ENCODE measurements at places on chromosomes 13 and 19.
A peak's percentile ranks its signal among the peaks of the same experiment; 100 is the strongest.

- DNase-seq, result no peak
Observed at GRCh38 chr13:83547043-83547442, 335.2 kb downstream of the SLITRK1 start.

DNA sequence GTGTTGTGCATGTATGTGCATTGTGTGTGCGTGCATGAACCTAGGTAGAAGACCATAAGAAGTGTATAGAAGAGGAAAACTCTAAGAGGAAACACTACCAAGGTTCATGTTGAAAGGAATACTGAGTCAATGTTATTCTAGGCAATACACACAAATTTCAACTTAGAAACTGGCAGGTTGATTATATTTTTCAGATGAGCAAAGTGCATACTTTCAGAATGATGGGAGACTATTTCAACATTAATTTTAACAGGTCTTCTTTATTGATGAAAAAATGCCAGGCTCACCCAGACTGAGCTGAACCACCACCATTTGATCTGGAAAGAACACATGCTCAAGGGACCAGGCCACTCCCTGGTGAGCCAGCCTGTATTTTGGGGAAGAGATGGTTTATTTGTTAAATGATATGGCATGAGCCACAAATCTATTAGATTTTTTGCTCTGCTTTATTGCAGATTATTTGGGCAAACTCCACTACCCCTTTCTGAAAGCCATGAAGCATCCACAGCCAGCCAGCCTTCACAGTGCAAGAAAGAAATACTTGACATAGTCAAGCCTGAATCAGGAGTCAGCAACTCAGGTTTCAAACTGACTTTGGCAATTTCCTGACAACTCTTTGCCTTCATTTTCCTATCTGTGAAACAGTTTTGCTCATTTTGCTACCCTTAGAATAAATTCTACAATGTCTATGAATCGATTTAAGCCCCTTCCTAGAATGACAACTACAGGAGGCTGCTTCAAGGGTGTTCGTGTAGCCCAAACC lies 368.9 kb downstream of the COG6 start:
- DNase-seq, result no peak

DNA sequence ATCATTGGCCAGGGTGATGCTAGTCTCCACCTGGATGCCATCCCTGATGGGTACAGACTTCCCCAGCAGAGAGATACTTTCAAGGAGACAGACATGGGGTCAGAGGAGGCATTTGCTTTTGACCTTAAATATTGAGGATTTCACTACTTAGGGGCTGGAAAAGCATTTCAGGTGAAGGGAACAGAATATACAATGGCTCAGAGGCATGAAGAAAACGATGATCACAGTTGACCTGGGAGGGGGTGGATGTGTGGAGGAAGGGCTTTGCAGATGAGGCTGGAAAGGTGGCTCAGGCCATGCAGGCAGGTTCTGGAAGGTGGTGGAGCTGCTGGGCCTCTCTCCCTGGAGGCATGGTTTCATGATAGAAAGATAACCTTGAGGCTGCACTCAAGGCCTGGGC lies 3.9 kb downstream of the MATK start:
- DNase-seq, result no peak

DNA sequence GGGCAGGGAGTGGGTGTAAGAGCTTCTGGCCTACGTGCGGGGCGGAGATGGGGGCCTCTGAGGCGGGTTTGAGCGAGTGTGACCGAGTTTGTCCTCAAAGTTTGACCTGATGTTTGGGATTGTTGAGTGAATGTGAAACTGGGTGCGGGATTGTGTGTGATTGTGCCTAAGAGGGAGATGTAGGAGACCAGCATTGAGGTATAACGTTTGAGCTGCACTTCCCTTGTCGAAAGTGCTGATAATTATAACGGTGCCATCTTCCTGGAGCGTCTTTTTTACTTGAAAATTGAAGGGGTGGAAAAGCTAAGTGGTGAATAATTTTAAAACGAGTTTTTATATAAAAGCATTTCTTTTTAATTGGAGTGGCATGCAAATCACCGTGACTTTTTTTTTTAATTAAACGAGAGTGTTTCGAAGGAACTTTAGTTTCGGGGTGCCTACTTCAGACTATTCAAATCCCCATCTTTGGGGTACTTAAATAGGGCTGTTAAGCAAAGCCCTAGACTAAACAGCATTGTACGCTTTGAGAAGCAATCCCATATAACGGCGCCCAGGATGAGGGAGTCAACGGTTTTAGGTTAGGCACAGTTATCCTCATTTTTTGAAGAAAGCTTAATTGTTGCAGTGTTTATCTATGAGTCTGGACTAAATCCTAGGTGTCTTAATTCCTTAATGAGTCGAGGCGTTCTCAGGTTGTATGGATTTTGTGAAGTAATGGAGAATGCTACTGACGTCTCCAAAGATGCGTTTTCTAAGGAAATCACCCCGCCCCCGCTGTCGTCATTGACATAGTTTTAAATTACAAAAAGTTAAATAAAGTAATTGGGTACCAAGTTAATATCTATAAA lies 594 bp downstream of the ZNF146 start:
- DNase-seq, result no peak

DNA sequence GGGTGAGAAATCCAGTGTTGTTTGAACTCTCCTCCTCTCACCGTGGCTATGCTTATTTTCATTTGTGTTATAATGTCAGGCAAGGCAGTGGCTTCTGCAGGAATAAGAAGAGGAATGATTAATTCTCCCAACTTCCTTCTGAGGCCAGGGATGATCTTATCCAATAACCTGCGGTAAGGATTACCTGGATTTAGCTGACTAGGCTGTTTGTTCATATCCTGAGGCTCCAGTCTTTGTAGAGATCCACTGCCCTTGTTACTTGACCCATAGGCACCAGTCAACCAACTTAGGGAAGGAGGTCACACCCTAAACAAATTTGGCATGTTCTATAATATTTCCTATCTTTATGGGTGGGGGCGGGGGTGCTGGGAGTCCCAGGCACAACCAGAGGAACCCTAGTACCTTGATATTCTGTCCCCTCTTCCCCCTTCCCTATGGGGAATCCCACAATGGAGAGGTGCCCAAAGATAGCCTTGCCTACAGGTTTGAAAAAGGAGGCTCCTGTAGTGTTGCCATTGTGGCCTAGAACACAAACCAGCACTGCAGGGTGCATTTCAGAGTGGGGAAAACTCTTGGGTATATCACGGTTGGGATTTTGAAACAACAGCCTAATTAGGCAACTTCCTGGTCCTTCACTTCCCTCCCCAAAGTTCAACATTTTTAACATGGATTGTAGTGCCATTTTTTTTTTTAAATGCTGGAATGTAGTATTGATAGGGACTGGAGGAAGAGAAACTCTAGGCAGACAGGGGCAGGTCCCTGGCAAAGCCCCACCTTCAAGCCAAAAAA lies 977.5 kb upstream of the SPRY2 start:
- DNase-seq, result no peak

DNA sequence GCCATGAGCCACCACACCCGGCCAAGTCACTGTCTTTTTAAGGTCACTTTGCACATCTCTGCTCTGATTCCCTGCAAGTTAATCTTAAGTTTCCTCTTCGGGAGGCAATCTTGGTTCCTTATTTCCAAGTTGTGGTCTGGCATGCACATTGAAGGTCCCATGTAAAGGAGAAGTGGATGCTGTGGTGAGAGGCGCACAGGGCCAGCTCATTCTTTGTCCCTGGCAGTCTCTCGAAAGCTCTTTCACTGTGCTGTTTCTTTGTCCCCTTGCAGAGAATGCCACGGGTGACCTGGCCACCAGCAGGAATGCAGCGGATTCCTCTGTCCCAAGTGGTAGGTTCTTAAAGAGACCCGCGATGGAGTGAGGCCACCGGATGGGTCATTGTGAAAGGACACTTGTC lies 16.4 kb upstream of the C19orf33 start:
- DNase-seq, result no peak

- DNase-seq, result no peak
Observed at GRCh38 chr13:48038761-48039160, 1.2 kb downstream of the NUDT15 start.

DNA sequence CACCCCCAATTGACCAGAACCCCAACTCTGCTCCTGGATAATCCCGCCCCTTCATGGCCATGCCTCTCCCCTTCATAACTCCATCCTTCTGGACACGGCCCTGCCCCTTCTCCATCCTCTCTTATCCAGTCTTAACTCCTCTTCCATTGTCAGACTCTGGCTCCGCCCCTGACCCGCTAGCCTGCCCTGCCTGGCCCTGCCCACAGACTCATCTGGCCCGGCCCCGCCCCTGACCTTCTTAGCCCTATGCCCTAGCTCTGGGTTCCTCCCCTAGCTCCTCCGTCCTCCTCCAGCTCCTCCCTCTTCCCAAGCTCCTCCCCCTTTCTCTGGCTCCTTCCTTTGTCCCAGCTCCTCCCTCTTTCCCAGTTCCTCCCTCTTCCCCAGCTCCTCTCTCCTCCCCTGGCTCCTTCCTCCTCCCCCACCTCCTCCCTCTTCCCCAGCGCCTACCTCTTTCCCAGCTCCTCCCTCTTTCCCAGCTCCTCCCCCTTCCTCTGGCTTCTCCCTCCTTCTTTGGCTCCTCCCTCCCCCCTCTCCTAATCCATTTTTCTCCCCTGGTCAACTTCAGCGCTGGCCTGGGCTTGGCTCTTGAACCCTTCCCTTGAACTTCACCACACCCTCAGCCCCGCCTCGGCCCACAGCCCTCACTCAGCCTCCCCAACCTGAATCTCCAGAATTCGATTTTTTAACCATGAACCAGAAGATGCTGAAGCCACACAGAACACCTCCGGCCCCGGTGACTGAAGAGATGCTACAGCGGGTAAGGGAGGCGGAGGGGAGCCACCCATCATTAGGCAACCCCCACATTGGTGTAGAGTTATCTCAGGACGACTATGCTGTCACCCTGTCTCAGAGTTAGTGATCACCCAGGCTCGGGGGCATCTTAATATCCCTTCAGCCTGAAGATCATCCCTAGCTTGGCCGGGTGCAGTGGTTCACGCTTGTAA lies 9.2 kb upstream of the ZNF358 start:
- DNase-seq, result peak; percentile 65

- DNase-seq, result no peak
Observed at GRCh38 chr19:19261350-19262189, 11.5 kb downstream of the TM6SF2 start.

- DNase-seq, result no peak
Observed at GRCh38 chr13:43730642-43731041, 56.1 kb downstream of the ENOX1 start.

DNA sequence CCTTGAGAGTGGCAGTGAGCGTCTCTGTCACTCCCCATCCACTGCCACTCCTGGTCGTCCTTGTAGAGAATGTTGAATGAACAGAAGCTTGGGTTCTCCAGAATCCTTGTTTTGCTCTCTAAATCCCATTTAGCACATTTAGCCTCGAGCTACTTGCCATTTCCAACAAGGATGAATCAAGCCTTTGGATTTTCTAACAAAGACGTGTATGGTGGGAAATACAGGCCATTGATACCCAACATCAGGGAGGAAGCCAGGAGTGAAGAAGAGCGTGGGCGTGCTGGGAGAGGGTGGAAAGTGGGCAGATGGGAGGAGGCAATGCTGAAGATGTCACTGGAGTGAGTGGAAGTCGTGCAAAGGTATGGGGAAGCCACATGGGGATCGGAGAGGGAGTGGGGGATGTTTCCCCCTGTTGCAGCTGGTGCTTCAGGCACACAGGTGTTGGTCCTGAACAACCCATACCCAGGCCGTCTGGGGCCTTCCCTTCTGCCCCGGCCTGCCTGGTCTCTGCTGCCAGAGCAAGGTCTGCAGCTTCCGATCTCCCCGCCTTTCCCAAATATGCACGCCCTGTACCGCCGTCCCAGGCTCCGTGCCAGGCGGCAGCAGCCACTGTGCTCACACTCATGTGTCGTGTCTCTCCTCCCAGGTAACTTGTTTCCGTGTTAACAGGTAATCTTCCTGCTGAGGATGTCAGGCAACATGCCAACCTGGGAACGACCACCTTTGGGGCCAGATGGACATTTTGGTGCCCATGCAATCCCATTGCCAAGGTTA lies 48.7 kb downstream of the ZIC5 start:
- no peak for DNase-seq

GRCh38 chr13:31761951-31762350 lies 22.6 kb downstream of the RXFP2 start:
- DNase-seq, result no peak

GRCh38 chr13:53174545-53174944 lies 145.9 kb downstream of the OLFM4 start:
- no peak for DNase-seq

Measured in stimulated activated CD8-positive, alpha-beta memory T cell treated with anti-CD3 and anti-CD28 coated beads, Interleukin-7, amount 100 ng/mL, for 48 hours (primary cell).